NCI-H446 treated with DMSO at 0.1 percent for 48 hours (cell line): ENCODE measurements at places on chromosomes 4 and X.

- DNase-seq, result no peak
Observed at GRCh38 chrX:109954955-109955354, 48.0 kb upstream of the TMEM164 start.

GRCh38 chrX:4787971-4788370 lies 1074.5 kb upstream of the PRKX start:
- no peak for DNase-seq

GRCh38 chr4:187714957-187715356 lies 280.6 kb upstream of the ZFP42 start:
- no peak for DNase-seq

DNA sequence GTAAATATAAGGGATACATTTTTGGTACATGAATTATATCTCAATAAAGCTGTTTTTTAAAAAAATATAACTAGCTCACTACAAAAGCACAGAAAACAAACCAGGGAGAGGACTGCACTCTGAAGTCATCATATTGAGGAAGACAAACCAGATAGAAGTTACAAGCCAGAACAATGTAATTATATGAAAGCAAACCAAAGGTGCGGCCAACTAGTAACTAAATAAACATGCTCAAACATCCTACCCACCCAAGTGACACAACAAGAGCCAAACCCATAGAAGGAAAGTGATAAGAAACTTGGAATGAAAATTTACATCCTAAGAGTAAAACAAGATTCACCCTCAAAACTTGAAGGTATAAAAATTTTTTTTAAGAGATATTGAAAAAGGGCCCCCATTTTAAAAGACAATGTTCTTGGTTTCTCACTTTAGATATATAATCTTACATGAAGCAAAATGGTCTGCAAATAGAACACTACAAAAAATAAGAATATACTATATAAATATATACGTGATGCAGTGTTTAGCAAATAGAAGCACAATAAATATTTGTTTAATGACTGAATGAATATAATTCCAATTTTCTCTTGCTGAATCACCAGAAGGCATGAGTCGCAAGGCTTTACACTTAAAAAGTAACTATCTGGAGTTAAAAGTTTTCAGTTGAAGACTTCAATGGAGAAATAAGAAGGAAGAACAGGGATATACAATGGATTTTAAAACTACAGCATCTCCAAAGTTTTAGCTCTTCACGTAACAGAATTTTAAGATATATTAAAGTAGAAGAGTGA lies 4.0 kb upstream of the SH3D19 start:
- no peak for DNase-seq

- no peak for DNase-seq
Observed at GRCh38 chrX:118756101-118756500, 28.7 kb downstream of the IL13RA1 start.

GRCh38 chrX:15014281-15014680 lies 141.1 kb downstream of the MOSPD2 start:
- peak; percentile 91 for DNase-seq

DNA sequence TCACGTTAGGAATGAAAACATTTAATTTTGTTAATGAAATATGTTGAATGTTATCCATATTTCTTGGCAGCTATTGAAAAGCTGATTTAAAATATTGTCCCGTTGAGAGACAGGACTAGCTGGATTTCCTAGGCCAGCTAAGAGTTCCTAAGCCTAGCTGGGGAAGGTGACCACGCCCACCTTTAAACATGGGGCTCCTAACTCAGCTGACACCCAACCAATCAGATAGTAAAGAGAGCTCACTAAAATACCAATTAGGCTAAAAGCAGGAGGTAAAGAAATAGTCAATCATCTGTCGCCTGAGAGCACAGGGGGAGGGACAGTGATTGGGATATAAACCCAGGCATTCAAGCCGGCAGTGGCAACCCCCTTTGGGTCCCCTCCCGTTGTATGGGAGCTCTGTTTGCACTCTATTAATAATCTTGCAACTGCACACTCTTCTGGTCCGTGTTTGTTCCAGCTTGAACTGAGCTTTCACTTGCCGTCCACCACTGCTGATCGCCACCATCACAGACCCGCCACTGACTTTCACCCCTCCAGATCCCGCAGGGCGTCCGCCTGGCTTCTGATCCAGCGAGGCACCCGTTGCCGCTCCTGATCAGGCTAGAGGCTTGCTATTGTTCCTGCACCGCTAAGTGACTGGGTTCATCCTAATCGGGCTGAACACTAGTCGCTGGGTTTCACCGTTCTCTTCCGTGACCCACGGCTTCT lies 308.9 kb downstream of the GLUD2 start:
- no peak for DNase-seq

DNA sequence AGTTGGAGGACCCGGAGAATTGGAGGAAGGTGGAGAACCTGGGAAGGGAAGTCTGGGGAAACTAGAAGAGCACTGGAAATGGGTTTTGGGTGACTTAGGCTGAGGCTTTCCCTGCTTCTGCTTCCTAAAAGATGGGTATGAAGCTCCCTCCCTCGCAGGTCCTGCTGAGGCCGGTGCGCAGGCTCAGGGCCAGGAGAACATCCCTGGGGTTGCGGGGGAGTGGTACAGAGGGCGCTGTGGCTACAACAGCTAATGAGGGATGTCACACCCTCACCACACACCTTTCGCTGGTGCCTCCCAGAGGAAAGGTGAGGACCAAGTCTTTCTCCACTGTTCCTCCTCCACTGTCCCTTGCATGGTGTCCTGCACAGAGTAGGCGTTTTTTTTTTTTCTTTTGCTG lies 15.8 kb downstream of the APLN start:
- no peak for DNase-seq

DNA sequence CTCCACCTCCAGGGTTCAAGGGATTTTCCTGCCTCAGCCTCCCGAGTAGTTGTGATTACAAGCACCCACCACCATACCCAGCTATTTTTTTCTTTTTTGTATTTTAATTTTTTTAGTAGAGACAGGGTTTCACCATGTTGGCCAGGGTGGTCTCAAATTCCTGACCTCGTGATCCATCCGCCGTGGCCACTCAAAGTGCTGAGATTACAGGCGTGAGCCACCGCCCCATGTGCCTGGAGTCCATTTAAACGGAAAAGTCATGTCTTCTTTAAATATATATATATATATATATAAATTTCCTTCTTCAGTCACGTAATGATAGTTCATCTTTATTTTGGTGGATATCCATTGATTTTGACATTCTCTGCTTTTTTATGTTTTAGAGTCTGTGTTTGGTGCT lies 264.0 kb upstream of the PITX2 start:
- DNase-seq, result no peak

DNA sequence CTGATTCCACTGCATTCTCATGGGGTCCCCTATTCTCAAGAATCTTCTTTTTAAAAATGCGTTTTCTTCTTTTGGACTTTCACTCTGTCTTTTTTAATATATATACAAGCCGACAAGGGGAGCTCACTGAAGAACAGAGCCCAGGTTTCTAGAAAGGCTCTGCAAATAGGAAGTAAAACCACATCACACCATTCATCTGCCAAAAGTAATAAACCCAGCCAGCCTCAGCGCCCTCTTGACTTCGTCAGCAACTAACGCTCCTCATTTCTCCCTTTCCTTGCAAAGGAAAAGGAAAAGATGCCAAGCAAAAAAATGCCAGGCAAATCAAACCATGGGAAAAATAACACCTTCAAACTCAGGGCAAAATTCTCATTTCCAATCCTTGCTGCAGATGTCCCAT lies 136.4 kb downstream of the HHIP start:
- no peak for DNase-seq

- DNase-seq, result peak; percentile 13
Observed at GRCh38 chrX:134144231-134144630, 92.8 kb upstream of the CCDC160 start.

DNA sequence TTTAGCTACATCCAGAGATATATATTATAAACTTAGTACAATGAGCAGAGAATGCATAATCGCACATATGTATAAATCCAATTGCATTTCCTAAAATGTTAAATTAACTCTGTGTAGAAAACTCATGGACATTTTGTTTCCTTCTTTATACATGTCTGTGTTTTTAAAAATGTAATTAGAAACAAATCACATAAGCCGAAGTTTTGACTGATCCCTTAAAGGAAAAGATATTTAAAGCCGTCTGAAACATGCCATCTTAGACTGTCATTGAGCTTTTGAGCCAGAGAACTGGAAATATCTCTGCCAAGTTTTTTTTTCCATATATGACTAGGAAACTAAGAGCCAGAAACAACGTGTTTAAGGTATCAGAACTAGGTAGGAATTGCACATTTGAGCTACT lies 107.0 kb downstream of the ARAP2 start:
- no peak for DNase-seq

- DNase-seq, result no peak
Observed at GRCh38 chr4:161642708-161643107, 521.1 kb downstream of the FSTL5 start.

DNA sequence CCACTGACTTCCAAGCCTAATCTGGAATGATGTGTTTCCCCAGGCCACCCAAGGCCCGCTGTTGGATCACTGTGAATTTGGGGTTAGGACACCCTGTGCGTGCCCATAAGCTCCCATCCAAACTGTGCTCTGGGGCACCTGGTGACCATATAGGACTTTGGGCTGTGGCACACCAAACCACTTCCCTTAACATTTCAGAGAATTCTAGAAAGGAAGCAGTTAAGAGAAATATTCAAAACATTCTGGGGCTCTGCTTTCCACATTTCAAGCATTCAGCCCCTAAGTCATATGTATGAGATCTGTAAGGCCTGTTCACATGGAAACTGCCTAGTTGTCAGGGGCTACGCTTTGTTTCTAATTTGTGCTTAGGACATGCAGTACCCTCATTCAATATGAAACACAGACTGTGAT lies 14.4 kb downstream of the VGLL1 start:
- no peak for DNase-seq

DNA sequence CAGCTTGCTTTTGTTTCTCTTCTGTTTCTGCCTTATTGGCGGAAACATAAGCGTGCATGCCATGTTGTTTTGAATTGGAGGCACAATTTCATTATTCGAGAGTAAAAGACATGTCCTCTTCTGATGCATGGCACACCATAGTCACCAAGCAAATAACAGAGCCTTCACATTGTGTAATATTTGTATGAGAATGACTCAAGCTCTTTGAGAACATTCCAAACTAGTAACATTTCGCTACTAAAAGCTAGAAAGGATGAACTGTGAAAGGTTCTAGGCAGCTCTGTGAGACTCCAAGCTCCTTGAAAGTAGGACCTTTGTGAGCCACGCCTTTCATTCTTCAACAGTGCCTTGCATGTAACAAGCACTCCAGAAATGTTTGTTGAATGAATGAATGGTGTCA lies 9.2 kb upstream of the ANXA3 start:
- DNase-seq, result no peak

GRCh38 chr4:168593399-168593798 lies 96.5 kb downstream of the PALLD start:
- no peak for DNase-seq

DNA sequence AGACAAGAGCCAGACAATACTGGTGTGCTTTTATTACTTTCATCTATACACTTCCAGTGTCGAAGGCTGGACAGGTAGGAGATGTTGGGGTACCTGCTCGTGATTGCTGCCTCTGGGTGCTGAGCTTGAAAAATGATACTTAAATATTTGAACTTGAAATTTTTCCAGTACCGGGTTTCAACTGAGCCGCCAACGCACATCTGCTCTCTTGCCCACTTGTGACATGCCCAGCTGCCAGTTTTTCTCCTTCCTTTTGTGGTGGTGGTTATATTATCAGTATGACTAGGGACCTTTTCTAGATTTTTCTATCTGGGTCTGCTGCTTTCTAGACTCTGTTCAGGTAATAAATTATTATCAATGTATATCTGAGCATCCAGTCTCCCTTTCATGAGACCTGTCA lies 3.4 kb downstream of the OGT start:
- no peak for DNase-seq

DNA sequence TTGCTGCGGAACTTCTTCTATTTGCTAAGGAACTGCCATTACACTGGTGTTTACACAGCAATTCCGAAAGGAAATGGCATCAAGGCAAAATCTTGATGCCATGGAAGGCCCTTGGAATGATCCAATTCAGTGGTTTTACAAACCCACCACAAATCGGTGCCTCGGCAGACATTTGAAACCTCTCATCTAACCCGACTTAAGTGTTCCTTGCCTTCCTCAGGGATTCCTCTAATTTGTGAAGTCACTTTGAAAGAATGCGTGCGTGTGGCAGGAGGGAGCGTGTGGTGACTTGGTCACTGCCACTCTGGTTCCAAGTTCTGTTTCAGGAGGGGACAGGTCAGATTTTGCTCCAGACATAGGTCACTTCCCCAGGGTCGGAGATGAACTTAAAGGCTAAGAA lies 4.8 kb downstream of the NOP14 start:
- no peak for DNase-seq

- DNase-seq, result no peak
Observed at GRCh38 chr4:47187608-47188007, 156.2 kb downstream of the GABRB1 start.

GRCh38 chrX:2654436-2655340 lies 36.4 kb upstream of the CD99 start:
- DNase-seq, result no peak

DNA sequence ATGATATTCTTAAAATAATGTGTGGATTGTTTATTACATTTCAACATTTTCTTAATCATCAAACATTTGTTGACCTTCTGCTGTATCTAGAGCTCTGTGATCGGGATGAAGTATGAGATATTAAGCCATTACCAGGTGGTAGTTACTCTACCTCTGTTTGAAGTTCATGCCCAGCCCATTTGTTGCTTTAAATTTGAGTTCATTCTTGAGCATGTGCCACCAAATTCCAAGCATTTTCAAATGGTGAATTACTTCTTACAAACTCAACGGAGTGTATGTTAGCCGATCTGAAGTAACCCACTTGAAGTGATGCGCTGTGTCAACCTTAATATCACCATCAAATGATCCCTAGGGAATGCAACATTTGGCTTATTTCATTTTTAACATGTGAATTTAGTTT lies 7.3 kb upstream of the DTHD1 start:
- DNase-seq, result no peak

GRCh38 chr4:56995525-56995924 lies 16.8 kb downstream of the POLR2B start:
- peak; percentile 89 for DNase-seq

- no peak for DNase-seq
Observed at GRCh38 chr4:38099020-38099600, 138.9 kb downstream of the PTTG2 start.

DNA sequence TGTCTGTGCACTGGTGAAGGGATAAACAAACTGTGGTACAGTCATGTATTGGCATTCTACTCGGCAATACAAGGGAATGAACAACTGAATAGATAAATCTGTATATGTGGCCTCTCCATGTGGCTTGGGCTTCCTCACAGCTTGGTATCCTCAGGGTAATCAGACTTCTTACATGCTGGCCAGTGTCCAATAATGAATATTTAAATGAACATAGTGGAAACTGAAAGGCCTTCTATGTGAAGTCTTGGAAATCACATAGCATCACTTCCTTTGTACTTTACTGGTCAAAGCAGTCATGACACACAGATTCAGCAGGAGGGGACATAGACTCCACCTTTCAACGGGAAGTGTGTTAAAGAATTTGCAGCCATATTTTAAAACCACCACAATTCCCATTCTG lies 33.4 kb upstream of the GPR101 start:
- no peak for DNase-seq
